T-helper 9 cell (primary cell): ENCODE measurements at places on chromosomes 2 and 18.

GRCh38 chr2:215280326-215280725 is 31.5 kb upstream of the ATIC start:
- no peak for DNase-seq

- DNase-seq: no peak
Observed at GRCh38 chr2:49982871-49983270, 828.6 kb upstream of the FSHR start.

- DNase-seq: no peak
Observed at GRCh38 chr2:30847329-30847728, 40.1 kb upstream of the CAPN13 start.

GRCh38 chr2:164134336-164134735 is 398.5 kb upstream of the FIGN start:
- no peak for DNase-seq

DNA sequence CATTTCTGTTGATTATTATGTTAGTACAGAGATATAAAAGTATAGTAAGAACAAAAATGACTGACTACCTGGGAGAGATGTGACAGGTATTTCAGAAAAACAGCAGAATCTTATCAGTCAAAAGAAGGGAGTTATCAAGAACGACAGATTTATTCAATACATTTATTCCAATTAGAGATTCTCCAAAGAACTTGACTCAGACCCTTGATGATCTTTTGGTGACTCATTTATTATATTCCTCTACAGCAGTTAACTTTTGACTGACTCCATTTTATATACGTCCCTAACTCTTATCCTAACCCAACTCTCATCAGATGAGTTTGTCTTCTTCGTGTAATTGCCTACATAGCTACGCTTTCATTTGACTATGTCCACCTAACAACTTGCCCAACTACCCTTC is 91.1 kb downstream of the C2orf74 start:
- DNase-seq: no peak

- no peak for DNase-seq
Observed at GRCh38 chr2:50491541-50492476, 540.1 kb downstream of the NRXN1 start.

GRCh38 chr18:2070631-2071030 is 500.7 kb downstream of the METTL4 start:
- DNase-seq: no peak

GRCh38 chr2:1141079-1141478 is 190.4 kb downstream of the SNTG2 start:
- DNase-seq: no peak

DNA sequence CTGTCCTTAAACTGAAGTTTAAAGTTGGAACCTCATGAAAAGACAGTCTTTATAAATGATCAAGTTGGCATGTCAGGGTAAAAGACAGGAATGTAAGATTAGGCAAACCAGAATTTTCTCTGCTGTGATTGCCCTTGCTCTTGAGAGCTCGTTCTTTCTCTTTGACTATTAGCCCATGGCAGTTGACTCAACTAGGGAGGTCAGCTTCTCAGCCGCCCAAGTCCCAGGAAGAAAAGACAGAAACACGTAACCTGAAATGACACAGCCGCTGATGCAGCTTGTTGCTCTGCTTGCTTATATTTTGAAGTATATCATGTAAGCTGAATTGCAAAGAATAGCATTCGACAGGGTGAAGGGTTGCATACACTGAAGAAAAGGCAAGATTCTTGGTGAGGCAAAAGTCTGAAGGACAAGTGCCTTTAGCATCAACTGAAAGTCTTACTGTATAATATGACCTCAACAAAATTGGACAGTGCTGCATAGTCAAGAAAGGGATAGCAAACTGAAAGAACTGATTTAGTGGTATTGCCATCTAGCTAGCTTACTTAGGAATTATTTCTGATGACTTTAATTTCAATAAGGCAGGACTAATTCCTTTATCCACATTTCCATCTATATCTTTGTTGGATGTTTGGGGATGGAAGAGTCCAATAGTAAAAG is 54.7 kb downstream of the ARHGAP15 start:
- DNase-seq: no peak

DNA sequence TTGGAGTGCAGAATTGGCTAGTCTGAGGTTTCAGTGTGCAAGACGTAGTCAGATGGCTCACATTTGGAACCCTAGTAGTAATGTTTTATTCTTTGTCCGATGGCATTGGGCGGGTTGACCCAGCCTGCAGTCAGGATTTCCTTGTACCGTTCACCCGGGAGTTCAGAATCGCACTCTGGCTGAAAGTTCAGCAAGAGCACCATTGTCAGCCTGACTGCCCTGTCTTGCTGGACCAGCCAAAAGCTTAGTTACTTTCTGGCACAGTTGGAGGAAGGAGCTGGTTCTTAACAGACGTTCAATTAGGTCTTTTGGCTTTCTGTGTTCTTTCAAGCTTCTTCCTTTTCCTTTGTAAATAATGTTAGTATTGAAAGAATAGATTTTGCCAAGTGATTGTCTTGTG is 18.6 kb downstream of the RMC1 start:
- DNase-seq: no peak
